ENCODE measurements at places on chromosomes 16 and 17. TPM values are rescaled to one million over a fixed set of nuclear protein-coding genes. Genes with fewer than 3 reads are reported as not detected.

DNA sequence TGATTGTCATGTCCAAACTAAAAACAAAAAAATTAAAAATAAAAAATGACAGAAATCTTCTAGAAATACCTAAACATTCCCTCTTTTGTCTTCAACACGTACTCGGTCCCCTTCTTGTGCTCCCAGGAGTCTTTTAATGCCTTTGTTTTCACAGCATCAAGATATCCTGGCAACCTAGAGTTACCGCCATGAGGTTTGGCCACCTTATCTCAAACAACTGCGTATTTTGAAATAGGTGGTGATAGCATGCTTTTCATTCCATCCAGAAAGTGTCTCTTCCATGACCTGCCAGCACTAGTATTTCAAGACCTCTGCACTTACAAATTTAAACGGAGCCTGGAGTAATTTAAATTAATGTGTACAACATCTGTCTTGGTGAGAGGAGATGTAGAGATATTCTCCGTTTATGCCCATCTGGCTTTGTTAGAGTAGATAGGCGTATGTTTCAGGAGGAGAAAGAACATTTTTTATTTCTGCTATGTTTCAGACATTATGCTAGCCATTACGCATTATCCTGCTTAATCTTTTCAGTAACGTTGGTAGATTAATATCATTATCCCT lies 42.0 kb downstream of the RBFOX1 start:
- no peak for DNase-seq

DNA sequence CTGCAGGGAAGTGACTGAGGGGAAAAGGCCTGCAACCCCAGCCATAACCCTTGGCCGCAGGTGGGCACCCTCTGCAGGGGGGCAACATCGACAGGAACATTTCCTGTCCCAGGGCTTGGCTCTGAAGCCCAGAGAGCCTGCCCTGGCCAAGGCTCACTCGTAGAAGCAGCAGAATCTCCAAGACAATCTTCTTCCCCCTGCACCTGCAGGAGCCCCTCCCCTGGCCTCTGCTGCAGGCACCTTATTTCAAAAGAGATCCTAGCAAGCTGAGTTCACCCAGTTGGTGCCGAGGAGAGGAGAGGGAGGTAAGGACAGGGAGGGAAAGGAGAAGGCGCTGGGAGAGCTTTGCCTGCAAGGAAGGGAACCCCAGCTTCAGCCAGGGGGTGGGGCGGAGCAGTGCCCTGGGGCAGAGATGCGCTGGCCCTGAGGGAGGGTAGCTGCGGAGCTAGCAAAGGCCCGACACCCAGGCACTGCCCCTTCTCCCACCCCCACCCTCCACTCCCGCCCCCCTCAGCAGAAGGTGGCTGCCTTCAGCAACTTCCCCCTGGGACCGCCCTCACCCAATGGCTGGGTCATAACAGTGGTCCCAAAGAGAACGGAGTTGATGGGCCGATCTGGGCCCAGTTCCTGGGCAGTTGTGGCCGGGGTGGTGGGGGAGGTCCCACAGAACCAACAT lies 104.3 kb upstream of the TNRC6C start:
- DNase-seq = no peak

Gene JPT2
- polyA plus RNA-seq = 52.2 TPM

Gene NOG
- 3.0 TPM for polyA plus RNA-seq

GRCh38 chr16:87368029-87368770 lies 15.4 kb downstream of the FBXO31 start:
- DNase-seq = no peak

- DNase-seq = peak; percentile 75
Observed at GRCh38 chr16:679814-680624, at the start of gene STUB1. STUB1 (plus strand) TSS chr16:680410; CDS start chr16:680526, 116 bp downstream.

Data from large intestine (tissue), 12 donors.